ENCODE measurements at places on chromosomes 5 and 9. TPM values are rescaled to one million over a fixed set of nuclear protein-coding genes. Genes with fewer than 3 reads are reported as not detected.

RACK1 gene
- 1,240 TPM for total RNA-seq

DNA sequence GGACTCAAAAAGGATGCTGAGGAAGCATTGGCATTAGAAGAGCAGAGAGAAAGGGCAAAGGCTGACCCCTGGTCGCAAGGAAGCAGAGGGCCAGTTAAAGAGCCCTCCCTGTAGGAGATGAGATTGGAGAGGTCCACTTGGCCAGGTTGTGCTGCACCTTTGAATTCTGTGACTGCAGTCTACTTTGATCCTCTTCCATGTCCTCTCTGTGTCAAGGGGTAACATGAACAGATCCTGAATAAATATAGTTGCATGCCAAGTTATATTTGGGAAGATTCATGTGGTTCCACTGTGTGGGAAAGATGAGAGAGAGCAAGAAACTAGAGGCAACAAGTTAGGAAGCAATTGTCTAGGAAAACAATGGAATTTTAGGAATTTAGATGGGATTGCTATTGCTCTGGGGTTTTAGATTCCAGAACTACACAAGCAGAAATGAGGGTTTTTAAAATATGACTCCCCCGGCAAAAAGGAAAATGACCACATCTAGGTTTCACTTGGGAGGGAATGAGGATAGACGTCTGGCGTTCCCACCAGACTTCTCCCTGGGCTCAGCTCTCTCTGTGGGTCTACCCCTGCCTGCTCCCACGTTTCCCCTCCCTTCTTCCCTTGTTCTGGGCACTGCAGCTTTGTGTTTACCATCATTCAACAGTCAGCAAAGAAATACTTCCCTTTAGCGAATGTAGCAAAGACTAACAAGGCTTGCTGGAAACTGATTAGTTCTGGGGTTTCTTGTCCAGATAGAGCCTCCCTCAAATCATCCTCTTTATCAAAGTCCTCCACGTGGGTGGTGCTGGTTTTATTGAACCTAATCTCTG, 63.6 kb downstream of the SNX18 start:
- peak; percentile 13 for DNase-seq

- DNase-seq = no peak
Measured at GRCh38 chr9:99818500-99818899, 3.2 kb upstream of the NR4A3 start.

DNA sequence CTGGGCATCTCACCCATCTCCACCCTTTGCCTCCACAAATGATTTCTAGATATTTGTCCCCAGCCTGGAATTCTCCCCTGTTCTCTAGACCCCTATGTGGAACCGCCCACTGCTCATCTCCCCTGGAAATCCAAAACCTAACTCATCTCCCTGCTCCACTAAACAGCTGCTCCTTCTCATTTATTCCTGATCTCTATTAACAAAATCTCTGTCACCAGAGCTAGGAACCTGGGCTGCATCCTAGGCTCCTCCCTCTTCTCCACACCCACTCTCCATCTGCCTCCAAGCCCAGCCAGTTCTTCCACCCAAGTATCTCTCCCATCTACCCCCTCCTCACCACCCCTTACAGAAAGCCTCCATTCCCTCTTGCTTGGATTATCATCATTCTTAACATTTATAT, 24.0 kb upstream of the SYNPO start:
- DNase-seq = no peak

GRCh38 chr9:35937227-35937626, 20.7 kb downstream of the OR2S2 start:
- no peak for DNase-seq

DNA sequence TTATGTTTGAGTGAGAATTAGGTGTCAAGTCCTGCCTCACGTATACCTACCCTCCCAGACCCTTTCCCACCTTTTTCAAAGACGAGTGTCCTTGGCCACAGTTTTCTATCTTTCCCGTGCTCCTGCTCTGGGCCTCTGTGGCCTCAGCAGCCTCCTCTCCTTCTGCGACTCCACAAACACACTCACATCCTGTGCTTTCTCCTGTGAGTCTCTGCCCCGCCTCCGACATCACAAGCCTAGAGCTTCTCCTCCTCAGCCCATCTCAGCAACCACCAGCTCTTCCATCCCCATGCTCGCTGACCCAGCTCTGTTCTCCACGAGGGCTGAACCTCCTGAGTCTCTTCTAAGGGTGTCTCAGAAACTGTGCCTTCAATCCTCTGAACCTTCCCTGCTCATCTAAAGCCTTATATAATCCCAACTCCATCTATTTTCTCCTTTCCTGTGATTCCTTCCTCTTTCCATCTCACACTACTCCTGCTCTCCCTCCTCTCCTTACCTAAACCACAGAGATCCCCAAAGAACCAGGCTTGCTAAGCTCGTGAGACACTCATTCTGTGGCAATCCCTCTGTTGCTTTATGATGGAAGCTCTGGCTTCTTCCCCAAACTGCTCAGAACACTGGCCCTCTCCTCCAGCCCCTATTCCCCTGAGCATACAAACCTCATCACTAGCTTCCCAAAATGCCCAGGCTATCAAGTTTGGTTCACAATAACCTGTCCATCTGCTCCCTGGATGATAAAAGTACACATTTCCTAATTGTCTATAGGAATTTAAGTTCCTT, 55.2 kb downstream of the RASEF start:
- no peak for DNase-seq

IFNA21 gene
- total RNA-seq = not detected

IL31RA gene
- total RNA-seq = 0.44 TPM

GRCh38 chr5:45672271-45672670, 23.9 kb downstream of the HCN1 start:
- DNase-seq = no peak

PTRH1 gene
- 20.5 TPM for total RNA-seq

CDX1 gene
- not detected for total RNA-seq

DNA sequence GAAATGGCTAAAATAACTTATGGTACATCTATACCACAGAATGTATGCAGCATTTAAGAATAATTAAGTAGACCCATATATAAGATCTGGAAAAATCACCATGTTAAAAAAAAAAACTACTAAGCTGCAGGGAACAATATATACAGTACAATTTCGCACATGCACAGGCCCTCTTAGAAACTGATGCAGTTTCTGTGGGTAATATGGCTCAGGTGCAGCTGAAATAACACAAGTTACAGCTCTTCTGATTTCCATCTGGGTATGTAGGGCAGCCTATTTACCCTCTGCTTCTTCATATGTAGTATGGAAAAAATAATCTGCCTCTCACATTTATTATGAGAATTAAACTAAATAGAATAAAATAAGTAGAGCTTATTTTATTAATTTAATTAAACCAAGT, 82.9 kb downstream of the YIPF5 start:
- no peak for DNase-seq

GABRB2 gene
- total RNA-seq = 4.4 TPM

SPINK7 gene
- total RNA-seq = not detected

DNA sequence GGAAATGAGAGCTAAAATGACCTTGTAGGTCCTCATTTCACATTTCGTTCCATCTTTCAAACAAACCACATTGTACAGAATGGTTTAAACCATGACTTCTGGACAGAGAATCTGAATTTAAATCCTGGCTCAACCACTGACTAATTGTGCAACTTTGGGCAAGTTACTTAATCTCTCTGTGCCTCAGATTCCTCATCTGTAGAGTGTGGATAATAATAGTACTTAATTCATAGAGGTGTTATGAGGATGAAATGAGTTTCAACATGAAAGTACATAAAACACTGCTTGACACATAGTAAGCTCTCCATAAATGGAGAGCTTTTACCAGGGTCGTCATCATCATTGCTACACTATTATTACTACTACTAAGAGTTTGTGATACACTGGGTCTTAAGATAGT, 46.3 kb upstream of the FOXE1 start:
- no peak for DNase-seq

DNA sequence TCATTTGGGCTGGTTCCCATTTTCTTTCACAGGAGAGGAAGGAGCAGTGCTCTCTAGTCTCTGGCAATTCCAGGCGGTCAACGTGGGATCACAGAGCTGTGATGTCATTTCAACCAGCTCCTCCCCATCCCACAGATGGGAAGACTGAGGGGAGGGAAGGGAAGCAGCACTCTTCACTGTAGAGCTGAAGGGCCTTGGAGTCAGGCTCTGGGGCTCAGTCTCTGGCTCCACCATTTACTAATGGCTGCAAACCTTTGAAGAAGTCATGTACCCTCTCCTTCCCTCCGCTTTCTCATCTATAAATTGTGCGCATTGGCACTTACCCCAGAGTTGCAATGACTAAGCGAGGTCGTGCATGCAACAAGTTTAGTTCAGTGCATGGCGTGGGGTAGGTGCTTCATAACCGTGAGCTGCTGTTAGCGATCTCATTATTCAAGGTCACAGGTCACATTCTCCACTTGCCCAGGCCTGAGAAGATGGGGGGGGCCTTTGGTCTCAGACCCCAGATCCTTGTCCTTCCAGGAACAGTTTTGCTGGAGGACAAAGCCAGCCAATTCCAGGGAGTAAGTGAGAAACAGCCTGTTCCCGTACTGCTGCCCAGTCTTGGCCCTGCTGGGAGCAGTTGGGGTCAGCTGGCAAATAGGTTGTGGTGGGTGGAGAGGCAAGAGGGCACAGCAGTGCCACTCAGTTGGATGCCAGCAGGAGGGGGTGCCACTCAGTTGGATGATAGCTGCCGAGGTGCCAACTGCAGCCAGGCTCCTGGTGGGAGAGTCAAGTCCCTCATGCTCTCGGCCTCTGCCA, 136.7 kb downstream of the RGS3 start:
- no peak for DNase-seq

- DNase-seq = no peak
Measured at GRCh38 chr5:88772831-88773230, 110.2 kb downstream of the MEF2C start.

GRCh38 chr5:16733331-16734006, 116.7 kb upstream of the RETREG1 start:
- DNase-seq = no peak

DNA sequence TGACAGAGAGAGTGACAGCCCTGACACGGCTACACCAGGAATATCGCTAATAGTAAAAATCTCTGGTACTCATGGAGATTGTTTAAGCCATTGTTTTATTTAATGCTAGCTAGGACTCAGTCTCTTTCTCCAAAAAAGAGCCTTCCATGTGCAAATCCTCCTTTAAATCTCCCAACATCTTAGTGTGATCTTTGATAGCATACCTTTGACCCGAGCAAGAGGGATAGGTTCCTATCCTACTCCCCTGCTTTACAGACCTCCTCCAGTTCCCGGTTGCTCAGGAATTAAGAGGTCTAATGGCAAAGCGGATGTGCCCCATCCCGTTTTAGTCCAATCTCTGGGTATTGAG, 663 bp upstream of the FRMD3 start:
- DNase-seq = no peak

CYSRT1 gene
- 0.94 TPM for total RNA-seq

GRCh38 chr9:36143245-36143641, 6.7 kb downstream of the GLIPR2 start:
- no peak for DNase-seq

DNA sequence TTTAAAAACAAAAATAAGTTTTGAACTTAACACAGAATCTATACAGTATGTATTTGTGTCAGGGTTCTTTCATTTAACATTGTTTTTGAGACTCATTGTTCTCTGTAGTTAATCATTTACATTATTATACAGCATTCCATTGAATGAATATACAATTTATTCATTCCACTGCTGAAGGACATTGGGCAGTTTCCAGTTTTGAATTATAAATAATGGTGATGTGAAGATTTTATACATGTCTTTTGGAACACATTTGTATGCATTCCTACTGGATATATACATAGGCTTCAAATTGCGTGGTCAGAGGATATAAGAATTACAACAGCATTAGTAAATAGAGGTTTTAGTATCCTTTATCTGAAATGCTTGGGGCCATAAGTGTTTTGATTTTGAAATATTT, 72.0 kb downstream of the CEP120 start:
- DNase-seq = peak; percentile 10

DNA sequence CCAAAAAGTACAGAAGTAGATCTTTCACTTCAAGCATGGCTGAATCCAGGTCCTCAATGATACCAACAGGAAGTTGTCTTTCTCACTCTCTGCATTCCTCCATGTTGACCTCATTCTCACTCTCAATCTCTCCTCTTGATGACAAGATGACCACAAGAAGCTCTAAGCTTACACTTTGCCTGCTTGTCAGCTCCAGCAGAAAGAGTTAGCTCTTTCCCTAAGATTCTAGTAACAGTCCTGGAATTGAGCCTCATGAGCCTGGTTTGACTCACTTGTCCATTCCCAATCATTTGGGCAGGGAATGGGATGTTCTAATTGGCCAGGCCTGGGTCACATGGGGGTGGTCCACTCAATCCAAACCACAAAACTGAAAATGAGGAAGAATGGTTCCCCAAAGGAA, 3.3 kb upstream of the CLTA start:
- DNase-seq = no peak

DNA sequence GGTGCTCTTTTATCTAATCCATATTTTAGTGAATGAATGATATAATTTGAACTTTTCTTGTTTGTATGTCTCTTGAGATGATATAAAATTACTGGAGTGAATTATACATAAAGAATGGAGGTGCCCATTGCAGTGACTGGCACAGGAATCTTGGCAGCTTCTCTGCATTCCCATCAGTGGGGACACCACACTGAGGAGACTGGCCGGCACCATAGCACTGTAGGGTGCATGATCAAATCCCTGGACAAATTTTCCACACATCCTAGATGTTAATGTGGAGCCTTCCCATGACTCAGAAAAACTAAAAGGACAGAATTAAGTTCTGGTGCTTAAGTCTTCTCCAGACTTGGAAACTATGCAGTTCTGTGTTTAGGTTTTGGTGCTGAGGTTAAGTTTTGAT, 124.1 kb downstream of the CEP120 start:
- DNase-seq = no peak

PCDHGC4 gene
- 1.5 TPM for total RNA-seq

HTR1A gene
- not detected for total RNA-seq

CREBRF gene
- total RNA-seq = 49.7 TPM

PCDHGC5 gene
- total RNA-seq = 1.4 TPM

DNA sequence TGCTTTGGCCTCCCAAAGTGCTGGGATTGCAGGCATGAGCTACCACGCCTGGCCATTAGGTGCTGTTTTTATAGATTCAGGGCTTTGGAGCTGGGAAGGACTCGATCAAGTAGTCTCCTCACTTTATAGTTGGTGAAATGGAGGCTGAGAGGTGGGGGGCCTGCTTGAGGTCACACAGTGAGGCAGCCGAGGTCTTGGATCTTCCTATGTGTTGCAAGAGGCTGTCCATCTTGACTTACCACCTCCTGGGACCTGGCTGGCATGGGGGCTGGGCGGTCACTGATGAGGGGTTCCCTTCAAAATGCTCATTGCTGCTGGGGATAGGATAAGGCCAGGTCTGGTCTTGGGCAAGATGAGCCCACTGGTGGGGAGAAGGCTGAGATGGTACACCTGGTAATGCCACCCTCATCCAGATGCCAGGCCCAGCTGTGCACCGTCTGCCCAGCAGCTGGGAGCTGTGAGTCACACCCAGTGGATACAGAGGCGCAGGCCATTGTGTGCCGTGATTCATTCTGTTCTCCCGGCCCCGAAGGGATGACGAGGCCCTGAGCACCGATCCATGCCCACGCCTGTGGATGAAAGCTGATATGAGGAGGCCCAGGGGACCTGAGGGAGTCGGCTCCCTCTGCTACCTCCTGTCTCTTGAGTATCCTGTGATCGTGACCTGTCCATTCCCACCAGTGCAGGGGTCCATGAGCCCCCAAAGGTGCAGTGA, 10.5 kb upstream of the NDST1 start:
- peak; percentile 87 for DNase-seq

- DNase-seq = no peak
Measured at GRCh38 chr5:67413721-67414120, 217.1 kb upstream of the CD180 start.
